Ovary (tissue), 10 donors: ENCODE measurements at places on chromosomes 7 and 10. TPM values are rescaled to one million over a fixed set of nuclear protein-coding genes. Genes with fewer than 3 reads are reported as not detected.

BUD31 gene
- total RNA-seq: 86.9 TPM

HILPDA gene
- 52.3 TPM for total RNA-seq

RARRES2 gene
- total RNA-seq: 619 TPM

CDC14C gene
- total RNA-seq: not detected

POMZP3 gene
- 5.2 TPM for total RNA-seq

TRIM73 gene
- total RNA-seq: 4.0 TPM

ELOVL3 gene
- total RNA-seq: not detected

DPYSL4 gene
- total RNA-seq: 3.6 TPM

GPNMB gene
- 64.1 TPM for total RNA-seq

SPDYE1 gene
- total RNA-seq: not detected

TEX47 gene
- not detected for total RNA-seq

ATOH7 gene
- total RNA-seq: 0.23 TPM

DNA sequence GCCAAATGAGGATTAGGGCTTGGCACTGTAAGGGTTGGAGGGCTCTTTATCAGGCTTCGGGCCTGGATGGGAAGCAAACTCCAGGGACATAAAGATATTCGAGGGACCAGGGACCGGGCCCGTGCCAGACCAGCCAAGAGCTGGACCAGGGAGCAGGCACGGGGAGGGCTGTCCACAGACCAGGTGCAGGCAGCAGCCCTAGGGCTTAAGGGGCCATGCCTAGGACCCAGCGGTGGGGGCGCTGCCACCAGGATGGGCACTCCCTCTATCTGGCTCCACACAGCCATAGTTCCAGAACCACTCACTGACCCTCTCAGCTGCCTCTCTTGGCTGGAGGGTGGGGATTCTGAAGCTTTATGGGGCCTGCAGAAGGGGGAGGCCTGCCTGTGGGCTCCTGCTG lies 32.9 kb downstream of the FAM241B start:
- DNase-seq: no peak
- H3K36me3 ChIP-seq: no peaks in the 10 kb centered on the region
- no peaks in the 10 kb centered on the region for H3K27me3 ChIP-seq

- DNase-seq: no peak
- H3K36me3 ChIP-seq: no peaks in the 10 kb centered on the region
- H3K27ac ChIP-seq: no peak overlapping the region
- H3K4me3 ChIP-seq: no peak overlapping the region
- no peaks in the 10 kb centered on the region for H3K4me1 ChIP-seq
Measured at GRCh38 chr10:1244493-1244892, 188.3 kb downstream of the WDR37 start.

- DNase-seq: peak; percentile 32
- peaks cover 3% of the 10 kb centered on the region for H3K4me1 ChIP-seq
- H3K36me3 ChIP-seq: no peaks in the 10 kb centered on the region
- no peak overlapping the region for H3K4me3 ChIP-seq
- no peaks in the 10 kb centered on the region for H3K27me3 ChIP-seq
Measured at GRCh38 chr7:76262683-76263402, 39.6 kb upstream of the HSPB1 start.

- H3K27me3 ChIP-seq: no peaks in the 10 kb centered on the region
- DNase-seq: no peak
- H3K36me3 ChIP-seq: no peaks in the 10 kb centered on the region
Measured at GRCh38 chr7:120254845-120255244, 18.1 kb upstream of the KCND2 start.

GRCh38 chr10:43857206-43857930 lies 208.7 kb upstream of the ZNF32 start:
- DNase-seq: no peak
- H3K27me3 ChIP-seq: no peaks in the 10 kb centered on the region

DNA sequence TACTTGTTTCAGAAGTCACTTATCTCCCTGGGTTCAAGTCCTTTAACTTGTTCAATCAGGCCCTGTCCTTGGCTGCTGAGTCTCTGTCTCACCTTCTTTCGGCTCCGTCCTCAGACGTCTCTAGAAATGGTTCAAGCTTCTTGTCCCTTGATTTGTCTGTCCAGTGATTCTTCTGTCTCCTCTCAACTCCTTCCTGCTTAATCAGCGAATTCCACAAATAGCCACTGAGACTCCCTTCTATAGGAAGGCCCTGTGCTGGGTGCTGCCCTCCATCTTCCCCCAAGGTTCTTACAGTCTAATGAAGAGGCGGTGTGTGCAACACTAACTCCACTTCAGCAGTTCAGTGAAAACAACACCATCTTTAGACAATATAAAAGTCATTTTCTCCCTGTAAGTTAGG lies 12.7 kb downstream of the FAM241B start:
- no peaks in the 10 kb centered on the region for H3K27me3 ChIP-seq
- peaks cover under 1% of the 10 kb centered on the region for H3K4me1 ChIP-seq
- H3K36me3 ChIP-seq: no peaks in the 10 kb centered on the region
- DNase-seq: no peak
- H3K4me3 ChIP-seq: no peak overlapping the region
- no peak overlapping the region for H3K27ac ChIP-seq

- H3K36me3 ChIP-seq: no peaks in the 10 kb centered on the region
- DNase-seq: peak; percentile 37
- H3K27ac ChIP-seq: peak overlapping the region; percentile 0
- peaks cover 9% of the 10 kb centered on the region for H3K4me1 ChIP-seq
- no peaks in the 10 kb centered on the region for H3K27me3 ChIP-seq
Measured at GRCh38 chr7:128031901-128032604, 816 bp upstream of the LRRC4 start.

- no peaks in the 10 kb centered on the region for H3K36me3 ChIP-seq
- DNase-seq: no peak
- no peak overlapping the region for H3K27ac ChIP-seq
- no peak overlapping the region for H3K4me3 ChIP-seq
Measured at GRCh38 chr7:150715738-150716137, 675 bp upstream of the GIMAP1 start.

DNA sequence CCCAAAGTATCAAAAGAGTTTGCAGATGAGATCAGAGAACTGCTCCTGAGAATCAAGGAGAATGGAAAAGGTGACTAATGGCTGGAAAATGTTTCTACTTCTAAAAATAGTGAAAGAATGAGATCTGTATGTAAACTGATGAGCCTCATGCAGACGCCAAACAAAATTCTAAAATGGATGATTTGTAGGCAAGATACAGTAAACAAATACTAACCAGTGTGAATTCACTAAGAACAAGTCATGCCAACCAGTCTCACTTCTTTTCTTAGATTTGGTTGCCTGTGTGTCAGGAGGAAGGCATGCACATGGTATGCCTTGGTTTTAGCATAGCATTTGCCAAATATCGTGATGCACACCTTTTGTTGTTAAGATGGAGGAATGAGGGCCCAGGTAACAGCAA lies 94.9 kb upstream of the PIK3CG start:
- no peaks in the 10 kb centered on the region for H3K36me3 ChIP-seq
- no peaks in the 10 kb centered on the region for H3K27me3 ChIP-seq
- H3K27ac ChIP-seq: no peak overlapping the region
- H3K4me3 ChIP-seq: no peak overlapping the region

DNA sequence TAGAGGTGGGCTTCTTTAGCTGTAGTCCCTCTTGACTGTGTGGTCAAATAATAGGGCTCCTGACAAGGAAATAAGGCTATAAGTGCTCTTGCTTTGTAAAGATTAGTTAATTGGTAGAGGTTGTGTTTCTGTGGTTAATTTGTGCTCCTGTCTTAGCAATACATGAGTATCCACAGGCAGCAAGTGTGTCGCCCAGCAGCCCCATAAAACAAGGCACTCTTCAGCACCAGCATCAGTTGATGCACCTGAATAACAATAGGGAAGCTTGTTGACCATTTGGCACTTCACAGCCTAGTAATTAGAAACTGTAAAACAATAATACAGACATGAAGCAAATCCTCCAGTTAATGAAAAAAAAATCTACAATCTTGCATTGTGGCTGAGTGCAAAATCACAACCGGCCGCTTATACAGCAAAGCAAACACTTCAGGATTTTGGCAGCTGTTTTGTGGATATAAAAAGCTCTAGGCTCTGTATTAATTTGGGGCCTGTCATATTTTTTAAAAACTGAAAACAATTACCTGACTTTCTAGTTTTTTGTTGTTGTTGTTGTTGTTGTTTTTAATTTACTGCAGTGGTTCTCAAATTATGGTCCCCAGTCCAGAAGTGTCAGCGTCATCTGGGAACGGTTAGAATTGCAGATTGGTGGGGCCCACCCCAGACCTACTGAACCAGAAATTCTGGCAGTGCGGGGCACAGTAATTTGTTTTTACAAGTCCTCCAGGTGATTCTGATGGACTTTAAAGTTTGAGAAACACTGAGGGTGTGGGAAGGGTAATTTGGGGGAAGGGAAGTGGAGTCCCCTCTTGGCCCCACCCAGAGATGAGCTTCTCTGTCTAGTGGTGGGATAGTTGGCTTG lies 56.8 kb downstream of the AUTS2 start:
- no peak overlapping the region for H3K27ac ChIP-seq
- no peak for DNase-seq
- H3K27me3 ChIP-seq: no peaks in the 10 kb centered on the region
- no peaks in the 10 kb centered on the region for H3K36me3 ChIP-seq

GRCh38 chr7:102455596-102455995 lies 9.1 kb downstream of the ALKBH4 start:
- no peaks in the 10 kb centered on the region for H3K27me3 ChIP-seq
- no peaks in the 10 kb centered on the region for H3K36me3 ChIP-seq
- DNase-seq: no peak
- no peak overlapping the region for H3K27ac ChIP-seq

GRCh38 chr7:77313085-77313484 lies 103.1 kb downstream of the GSAP start:
- H3K27me3 ChIP-seq: no peaks in the 10 kb centered on the region
- H3K36me3 ChIP-seq: no peaks in the 10 kb centered on the region
- H3K27ac ChIP-seq: no peak overlapping the region
- peaks cover 2% of the 10 kb centered on the region for H3K4me1 ChIP-seq

GRCh38 chr7:33873981-33874750 lies 31.2 kb upstream of the BMPER start:
- H3K4me3 ChIP-seq: no peak overlapping the region
- H3K4me1 ChIP-seq: peaks cover 1% of the 10 kb centered on the region
- no peak for DNase-seq
- no peaks in the 10 kb centered on the region for H3K27me3 ChIP-seq
- H3K27ac ChIP-seq: no peak overlapping the region
- H3K36me3 ChIP-seq: no peaks in the 10 kb centered on the region

DNA sequence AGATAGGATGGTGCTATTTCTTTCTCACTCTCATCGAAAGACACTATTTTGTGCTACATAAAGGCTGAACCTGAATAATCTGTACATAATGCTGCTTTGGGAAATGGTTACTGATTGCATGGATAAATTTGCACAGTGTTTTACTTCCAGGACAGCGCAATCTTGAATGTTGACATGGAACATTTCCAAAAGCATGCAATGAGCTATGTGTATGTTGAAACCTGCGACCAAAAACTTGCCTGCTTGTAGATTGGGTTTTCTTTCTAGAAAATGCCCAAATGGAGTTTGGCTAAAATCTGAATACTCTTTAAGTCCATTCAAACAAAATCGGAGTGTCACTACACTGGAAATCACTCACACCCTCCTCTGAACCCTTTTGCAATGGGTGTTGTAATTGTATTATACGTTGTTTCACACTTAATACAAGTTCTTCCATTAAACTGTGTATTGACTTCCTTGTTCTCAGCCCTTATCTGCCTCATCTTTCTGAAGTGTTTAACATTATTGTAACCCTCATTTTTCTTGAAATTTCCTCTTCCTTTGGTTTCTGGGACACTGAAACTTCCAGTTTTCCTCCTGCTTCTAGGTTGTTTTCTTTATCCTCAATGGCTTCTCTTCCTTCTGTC lies 73.7 kb upstream of the CAPZA2 start:
- DNase-seq: no peak
- H3K4me3 ChIP-seq: no peak overlapping the region
- no peaks in the 10 kb centered on the region for H3K27me3 ChIP-seq

GRCh38 chr7:96998744-96999143 lies 6.6 kb upstream of the DLX6 start:
- H3K4me1 ChIP-seq: no peaks in the 10 kb centered on the region
- no peak overlapping the region for H3K4me3 ChIP-seq
- DNase-seq: no peak
- H3K36me3 ChIP-seq: no peaks in the 10 kb centered on the region

DNA sequence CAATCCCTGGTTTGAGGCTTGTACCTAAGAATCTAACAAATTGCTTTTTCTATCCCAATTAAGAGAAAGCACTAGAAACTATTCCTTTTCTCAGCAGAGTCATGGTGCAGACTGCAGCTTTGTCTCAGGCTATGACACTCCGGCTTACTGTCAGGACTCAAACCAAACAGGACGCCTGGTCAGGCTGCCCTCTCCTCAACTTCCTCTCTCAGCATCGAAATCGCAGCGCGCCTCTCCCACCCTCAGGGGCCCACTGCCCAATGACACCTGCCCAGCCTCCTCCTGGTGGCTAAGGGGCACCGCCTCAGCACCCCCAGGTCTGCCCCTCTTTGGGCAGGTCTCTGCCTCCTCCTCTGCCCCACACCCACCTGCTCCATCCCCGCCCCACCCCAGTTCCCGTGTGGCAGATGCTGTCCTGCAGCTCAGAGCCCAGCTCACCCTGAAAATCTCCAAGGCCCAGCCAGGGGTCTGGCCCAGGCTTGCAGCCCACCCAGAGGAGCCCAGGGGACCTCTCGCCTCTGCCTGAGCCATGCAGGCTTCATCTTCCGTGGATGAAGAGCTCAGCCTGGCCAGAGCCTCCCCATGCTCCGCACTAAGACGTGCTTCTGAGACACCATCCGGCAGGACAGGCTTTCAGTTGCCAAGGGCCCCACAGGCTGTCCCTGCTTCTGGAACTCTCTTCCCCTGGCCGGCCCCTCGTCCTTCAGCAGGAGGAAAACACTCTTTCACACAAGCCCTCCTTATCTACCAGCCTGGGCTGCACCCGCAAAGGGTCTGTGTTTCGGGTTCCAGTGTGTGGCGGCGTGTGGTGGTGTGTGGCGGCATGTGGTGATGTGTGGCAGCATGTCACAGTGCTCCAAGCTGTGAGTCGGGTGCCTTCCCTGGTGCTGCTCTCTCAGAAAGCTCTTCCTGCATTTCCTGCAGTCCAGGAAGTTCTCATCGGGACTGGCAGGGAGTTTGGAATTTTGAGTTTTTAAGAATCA lies 16.4 kb upstream of the PTPRN2 start:
- H3K4me3 ChIP-seq: no peak overlapping the region
- no peaks in the 10 kb centered on the region for H3K36me3 ChIP-seq
- no peaks in the 10 kb centered on the region for H3K4me1 ChIP-seq
- DNase-seq: no peak

DNA sequence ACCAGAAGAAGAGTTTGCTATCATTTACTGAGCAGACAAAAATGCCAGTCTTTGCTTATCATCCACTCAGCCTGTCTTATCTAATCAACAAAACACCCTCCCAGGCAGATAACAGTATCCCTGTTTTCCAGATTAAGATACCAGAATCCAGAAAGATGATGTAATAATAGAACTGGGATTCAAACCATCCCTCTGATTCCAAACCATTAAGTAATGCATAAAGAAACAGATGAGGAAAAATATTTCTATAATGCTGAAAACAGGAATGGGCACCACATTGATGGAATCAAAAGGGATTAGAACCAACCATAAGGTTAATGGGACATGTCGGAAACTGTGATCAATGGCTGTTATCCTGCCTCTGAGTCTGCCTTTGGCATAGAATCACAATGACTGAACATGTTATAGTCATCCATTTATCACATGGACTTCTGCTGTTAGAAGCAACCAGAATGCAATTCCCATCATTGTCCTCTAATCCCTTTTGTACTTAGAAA lies 92.1 kb upstream of the RSU1 start:
- H3K27ac ChIP-seq: no peak overlapping the region
- no peak for DNase-seq
- no peak overlapping the region for H3K4me3 ChIP-seq
- no peaks in the 10 kb centered on the region for H3K4me1 ChIP-seq
- no peaks in the 10 kb centered on the region for H3K36me3 ChIP-seq
